Activated naive CD4-positive, alpha-beta T cell treated with Interleukin-2 at 50 U/mL for 16 hours (primary cell): ENCODE measurements at places on chromosomes 16 and 17.

DNA sequence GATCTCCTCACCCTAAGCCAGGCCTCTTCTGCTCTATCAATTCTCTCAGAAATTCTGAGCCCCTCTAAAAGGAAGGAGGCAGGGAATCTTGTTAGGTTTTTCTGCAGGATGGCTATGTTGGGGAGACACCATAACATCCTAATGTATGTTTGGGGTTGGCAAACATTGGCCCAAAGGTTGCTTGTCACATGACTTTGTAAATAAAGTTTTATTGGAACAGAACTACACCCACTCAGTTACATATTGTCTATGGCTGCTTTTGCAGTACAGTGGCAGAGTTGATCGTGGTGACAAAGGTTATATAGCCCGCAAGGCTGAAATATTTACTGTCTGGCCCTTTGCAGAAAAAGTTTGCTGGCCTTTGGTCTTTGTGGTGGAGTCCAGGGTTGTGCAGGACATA is 409.4 kb downstream of the XYLT1 start:
- no peak for DNase-seq

DNA sequence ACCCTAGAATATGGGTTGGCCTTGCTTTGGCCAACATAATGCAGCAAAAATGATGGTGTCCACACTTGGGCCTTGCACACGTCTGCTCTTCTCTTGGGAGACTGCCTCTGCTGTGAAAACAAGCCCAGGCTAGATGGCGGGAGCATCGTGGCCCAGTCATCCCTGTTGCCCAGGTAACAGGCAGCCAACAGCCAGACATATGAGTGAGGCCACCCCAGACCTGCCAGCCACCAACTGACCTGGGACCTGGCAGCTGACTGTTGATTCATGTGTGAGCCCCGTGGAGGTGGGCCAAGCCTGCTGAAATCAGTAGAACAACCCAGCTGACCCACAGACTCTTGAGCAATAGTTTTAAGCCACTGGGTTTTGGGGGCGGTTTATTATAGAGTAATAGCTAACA is 39.4 kb upstream of the CDH3 start:
- no peak for DNase-seq

DNA sequence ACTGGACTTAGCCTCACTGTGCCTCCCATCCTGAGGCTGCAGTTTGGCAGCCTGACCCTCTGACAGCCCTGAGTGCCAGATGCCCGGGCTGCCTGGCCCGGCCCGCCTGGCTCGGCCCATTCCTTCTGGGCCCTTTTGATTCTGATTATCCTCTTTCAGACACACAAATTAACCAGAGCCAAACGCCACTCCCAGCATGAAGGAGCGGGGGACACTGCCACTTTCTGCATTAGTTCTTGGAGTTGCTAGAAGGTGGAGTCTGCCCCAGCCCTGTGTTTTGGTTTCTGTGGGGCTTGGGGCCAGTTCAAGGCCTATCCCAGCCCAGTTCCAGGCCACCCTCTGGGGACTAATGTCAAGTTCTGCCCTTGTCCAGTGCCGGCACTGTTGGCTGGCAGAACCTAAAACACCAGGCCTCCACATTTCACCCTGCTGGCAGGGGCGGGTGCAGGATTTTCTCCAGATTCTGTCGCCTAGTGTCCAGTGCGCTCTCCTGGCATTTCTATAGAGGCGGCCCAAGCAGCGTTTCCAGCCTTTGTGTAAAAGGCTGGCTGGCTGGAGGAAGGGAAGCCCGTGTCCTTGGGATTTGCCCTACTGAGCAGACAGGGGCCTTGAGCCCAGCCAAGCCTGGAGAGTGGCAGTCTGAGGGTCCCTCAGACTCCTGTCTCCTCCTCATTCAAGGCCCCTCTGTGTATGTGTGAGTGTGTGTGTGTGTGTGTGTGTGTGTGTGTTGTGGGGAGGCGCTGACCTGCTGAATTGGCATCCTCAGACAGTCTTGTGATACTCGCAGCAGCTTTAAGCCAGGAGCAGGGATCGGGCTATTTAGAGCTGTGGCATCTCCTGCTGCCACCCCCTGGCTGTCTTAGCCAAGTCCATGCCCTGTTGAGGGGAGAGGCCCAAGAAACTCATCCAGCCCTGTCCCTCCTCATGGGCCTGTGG is 21.4 kb downstream of the PLCD3 start:
- DNase-seq: no peak

GRCh38 chr16:81928975-81929374 is 82.3 kb downstream of the SDR42E1 start:
- no peak for DNase-seq

DNA sequence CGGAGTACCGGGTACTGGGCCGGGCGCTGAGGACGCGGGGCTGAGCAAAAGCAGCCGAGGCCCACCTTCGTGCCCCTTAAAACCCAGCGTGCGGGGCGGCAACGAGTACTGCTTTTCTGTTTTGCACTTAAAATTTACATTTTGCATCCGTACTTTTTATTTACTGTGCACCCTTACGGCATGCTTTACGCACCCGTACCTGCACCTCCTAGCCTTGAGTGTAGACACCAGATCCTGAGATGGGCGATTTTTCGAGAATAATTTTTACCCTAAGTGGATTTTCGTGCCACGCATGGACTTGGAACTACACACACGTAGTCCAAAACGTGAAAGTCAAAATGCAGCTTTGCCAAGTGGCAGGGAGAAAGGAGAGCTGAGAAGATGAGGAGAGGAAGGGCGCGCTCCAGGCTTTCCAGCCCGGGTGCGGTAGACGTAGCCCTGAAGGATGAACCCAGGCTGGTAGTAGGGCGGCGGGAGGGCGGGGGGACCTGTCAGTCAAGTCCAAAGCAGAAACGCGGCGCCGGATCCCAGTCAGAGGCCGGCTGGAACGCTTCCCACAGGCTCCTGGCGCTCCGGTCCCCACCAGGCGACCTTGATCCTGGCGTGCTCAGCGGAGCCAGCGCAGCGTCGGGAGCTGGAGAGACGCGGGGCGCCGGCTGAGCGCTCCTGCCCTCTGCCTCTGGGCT is 1.2 kb upstream of the CBLN1 start:
- no peak for DNase-seq

DNA sequence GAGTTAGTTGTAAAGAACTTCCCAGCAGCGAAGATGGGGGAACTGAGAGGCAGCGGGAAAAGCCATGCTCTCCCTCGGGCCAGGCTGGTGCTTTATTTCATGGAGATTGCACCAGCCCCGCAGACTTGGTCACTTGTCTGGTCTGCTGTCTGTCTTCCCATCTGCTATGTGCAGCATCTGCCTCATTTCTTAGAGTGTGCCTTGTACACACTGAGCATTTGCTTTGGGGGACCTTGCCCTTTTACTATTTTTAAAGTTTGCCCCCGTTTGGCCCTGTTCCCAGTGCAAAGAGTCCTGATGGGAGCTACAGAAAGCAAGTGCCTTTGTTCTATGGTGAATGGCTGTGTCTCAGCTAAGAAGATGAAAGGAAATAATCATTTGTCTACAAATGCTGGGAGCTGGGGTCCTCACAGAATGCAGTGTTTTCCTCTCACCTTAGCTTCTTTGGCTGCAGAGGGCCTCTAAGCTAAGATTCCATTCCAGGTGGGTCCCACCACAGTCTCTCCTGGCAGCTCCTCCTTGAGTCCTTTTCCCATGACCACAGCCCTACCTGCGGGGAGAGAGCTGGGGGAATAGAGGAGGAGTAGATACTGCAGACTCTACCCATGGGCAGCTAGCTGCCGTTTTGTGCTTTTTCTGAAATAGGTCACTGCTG is 25.1 kb upstream of the CNOT1 start:
- DNase-seq: no peak

GRCh38 chr17:57445772-57446472 is 189.6 kb downstream of the MSI2 start:
- no peak for DNase-seq

- DNase-seq: no peak
Measured at GRCh38 chr16:31505483-31505882, 2.7 kb downstream of the RUSF1 start.

DNA sequence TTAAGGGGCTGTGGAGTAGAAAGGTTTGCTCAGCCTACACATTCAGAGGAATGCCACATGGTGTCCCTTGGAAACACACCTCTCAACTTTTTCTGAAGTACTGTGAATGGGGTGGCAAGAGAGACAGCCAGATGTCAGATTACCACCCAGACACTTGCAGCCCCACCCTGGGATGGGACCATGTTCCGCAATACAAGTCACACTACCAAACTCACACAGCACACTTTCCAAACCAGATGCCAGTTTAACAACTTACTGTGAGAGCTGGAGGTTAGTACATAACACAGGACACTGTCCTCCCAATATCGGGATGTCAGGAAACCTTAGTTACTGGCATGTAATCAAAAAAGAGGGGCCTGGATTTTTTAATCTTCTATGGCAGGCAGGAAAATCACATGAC is 7.9 kb downstream of the USP7 start:
- no peak for DNase-seq

DNA sequence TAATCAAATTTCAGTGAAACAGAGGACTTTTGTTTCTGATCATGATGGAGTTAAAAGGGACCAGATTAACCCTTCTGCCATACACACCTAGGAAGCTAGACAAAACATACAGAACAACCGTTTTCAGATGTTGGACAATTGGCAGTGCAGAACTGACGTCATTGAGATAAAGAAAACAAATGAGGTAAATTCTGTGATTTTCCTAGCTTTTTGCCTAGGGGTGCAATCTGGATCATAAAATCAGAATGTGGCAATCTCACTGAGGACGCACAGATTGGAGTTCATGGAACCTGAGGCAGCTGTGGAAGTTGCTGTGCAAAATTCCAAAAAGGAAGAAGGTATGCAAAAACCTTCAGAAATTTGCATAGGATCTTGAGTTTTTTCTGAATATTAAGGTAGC is 15.0 kb upstream of the USP32 start:
- no peak for DNase-seq

GRCh38 chr17:34865716-34866115 is 95.5 kb downstream of the CCT6B start:
- DNase-seq: no peak

DNA sequence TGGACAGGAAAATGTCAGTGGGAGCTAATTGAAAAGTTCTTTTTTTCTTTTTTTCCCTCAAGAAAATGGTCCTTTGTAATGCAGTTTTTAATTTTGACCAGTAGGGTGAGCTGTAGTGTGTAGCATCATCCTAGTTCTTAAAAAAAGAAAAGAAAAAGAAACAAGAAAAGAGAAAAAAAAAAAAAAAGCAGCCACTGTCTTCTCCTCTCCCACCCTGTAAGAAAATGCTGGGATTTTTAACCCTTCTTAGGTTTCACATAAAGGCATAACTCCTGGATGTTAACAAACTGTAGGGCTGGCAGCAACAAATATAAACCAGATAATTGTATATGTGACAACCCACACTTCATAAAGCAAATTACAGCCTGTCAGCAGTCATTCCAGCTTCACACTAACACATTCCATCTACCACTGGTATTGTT is 78.1 kb downstream of the SKAP1 start:
- DNase-seq: no peak

GRCh38 chr17:75514299-75514918 is 928 bp downstream of the CASKIN2 start:
- DNase-seq: no peak
